ENCODE measurements at places on chromosomes 12 and 14.

DNA sequence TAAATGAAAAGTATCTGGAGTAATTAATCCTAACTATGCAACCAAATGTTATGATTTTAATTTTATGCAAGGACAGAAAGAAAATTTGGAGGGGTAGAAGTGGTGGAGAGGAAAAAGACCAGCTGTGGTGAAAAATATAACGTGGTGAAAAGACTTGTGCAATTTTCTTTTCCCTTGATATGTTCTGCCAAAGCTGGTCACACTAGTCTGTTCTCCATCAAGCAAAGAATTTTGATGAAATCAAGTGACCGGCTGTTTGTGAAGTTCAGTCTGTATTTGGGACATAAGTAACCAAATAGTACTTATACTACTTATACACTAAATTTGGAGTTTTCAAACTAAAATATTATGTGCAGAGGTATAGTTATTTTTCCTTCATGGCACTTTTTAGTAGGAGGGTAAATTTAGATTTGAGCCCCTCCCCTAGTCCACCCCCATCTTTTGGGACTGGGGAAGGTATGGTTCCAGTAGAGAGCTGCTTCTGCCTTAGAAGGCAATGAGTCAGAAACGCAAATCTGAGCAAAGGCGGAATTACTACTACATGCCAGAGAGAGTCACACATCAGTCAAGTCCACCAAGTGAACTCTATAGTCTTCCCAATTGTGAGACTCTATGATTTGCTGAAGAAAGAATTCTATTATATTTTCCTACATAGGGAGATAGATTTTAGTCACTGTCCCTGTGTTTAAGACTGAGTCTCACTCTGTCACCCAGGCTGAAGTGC lies 229.7 kb downstream of the SLC25A21 start:
- no peak for DNase-seq

DNA sequence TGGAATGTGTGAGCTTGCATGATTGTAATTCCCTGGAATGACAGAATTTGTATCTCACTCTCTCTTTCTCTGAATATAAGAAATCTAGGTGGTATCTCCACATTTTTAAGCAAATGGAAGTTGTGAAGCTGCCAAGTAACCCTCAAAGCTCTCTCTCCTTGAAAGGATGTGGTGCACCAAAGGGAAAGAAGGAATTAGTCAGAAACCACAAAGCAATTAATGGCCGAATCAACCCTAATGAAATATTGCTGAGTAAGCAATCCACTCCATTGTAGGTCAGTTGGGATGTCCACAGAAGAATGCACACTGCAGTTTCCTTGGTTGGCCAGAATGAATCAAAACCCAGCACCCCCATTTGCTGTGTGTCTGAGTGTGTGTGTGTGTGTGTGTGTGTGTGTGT lies 153.5 kb downstream of the KCNA5 start:
- DNase-seq: no peak

- no peak for DNase-seq
Observed at GRCh38 chr12:16984484-16984883, 378.5 kb upstream of the LMO3 start.

DNA sequence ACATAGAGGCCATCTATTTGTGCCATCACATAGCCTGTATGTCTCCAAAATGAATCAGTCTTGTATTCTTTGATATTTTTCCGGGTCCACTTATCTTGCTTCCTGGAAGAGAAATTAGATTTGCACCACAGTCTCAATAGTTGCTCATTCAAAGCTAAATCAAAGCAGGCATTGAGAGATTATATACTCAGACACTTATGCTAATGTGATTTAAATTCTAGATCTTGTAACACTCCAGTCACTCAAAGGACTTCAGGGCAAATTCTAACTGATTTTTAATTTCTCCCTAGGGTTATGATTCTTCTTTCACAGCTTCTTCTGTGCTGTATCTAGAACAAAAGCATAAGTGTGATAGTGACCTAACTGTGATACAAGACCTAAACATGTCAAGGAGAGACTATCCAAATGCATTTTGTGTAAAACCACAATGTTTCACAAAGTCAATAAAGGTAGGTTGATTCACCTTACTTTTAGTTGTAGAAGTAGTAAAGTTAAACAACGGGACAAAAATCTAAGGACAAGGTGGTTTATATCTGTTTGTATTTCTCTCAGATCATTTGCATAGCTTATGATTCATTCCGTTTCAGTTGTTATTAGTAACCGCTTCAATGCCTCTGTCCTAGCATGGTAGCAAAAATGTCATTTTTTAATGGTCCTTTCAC lies 26.8 kb downstream of the PLBD1 start:
- no peak for DNase-seq

DNA sequence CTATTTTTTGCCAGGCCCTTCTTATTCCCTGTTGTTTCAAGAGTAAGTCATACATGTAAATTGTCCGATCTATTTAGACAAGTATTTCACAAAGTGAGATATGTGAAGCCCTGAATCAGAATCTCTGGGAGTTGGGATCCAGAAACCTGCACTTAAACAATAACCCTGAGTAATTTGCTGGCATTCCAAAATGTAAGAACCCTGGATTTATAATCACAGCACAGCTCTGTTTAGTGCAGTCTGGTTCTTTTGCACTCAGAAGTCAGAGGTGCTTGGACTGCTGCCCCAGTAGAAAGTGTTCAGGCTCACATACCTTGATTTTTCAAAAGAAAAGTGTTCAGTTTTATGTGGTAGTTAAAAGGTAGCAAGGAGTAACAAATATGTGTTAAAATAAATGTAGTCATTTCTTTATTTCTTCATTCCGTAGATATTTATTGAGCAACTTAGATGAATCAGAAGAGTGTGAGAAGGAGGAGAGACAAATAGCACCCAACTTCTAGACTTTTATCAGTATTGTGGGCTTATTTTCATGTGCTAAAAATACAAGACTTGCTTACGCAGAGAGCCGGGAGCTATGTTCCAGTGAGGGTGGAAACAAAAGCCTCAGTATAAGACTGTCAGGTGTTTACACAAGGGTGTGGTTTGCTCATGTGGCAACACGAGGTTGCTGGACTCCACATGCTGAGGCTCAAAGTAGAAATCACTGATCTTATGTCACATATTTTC lies 70.1 kb downstream of the SYNE2 start:
- no peak for DNase-seq

DNA sequence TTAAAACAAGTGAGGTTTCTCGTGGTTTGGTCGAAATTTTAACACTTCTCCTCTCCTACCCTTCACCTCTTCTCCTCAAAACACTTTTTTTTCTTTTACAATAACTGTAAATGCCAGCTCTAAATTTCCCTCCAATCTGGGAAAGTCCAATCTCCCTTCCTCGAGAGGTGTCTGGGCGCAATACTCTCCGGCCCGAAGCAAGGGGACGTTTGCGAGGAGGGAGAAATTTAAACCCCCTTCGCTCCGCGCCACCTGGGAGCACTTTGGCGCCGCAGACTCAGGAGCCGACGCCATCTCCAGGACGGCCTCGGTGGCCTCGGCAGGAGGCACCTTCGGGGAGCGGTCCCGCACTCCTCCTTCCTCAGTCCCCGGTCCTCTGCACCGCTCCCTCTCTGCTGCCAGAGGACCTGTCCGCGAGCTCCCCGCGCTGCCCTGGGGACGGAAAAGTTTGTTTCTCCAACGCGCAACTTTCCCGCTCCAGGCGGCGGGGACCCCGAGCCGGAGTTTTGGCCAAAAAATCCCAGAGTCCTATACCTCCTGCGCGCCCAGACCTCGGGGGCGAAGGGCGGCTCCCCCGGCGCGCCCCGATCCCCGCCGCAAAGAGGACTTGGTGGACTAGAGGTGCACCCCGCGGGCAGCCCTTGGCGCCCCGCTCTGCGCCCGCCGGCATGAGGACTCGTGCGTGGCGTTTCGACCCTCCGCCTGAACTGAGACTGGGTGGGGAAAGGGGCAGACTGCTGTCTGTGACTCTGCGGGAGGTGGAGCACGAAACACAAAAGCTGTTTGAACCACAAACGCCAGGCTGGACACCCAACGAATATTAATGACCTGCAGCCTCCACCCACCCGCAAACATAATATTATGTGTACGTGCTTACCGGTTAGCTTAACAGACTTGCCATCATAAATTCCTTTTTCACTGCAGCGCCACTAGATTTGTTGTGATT lies 95.2 kb upstream of the HMGA2 start:
- no peak for DNase-seq

DNA sequence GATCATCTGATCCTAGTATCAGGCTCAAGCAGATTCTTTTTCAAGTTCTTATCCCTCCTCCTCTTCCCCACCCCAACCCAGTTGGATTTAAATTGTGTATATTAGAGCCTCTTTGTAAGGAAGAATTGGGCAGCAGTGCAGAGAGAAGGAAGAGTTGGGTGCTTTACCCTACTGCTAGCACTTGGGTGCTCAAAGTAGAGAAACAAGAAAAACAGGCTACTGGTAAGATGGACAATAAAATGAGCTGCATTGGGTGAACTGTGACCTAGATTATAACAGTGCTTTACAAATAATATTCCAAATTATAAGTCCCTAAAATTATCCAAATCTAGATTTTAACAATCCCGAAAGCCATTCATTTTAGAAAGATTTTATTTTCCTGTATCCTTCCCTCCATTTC lies 363.4 kb upstream of the GARIN6 start:
- DNase-seq: no peak

DNA sequence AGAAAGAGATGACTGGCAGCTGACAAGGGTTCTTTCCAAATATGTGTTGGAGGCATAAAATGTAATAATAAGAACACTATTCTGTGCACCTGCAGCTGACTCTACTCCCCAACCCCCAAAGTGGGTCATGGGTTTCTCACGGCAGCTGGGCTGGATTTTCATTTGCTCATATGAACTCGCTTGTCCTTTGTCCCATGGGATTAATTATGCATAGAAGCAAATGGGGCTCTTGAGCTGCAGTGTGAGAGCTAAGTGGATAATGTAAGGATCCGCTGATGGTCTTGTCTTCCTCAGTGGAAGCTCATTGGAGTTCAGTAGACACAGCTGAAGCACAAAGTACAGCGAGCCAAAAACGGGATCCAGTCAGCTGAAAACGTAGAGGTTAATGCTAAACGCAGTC lies 46.3 kb downstream of the TTC8 start:
- DNase-seq: no peak

DNA sequence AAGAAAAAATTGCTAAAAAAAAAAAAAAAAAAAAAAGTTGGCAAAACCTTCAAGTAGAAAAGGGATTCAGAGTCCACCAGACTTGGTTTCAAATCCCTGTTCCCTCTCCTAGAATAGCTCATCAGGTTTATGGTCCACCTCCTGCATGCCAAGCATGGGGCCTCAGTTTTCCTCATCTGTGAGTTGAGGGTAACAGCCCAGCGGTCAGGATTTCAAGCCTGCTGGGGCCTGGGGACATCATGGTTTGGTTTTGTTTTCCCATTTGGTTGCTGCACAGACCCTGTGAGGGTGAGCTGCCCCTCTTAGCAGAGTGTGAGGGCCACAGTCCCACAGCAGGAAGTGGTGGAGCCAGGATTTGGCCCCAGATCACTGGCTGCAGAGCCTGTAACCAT lies 12.5 kb downstream of the FAM222A start:
- DNase-seq: no peak

GRCh38 chr12:94961911-94962310 lies 41.6 kb downstream of the NDUFA12 start:
- no peak for DNase-seq

DNA sequence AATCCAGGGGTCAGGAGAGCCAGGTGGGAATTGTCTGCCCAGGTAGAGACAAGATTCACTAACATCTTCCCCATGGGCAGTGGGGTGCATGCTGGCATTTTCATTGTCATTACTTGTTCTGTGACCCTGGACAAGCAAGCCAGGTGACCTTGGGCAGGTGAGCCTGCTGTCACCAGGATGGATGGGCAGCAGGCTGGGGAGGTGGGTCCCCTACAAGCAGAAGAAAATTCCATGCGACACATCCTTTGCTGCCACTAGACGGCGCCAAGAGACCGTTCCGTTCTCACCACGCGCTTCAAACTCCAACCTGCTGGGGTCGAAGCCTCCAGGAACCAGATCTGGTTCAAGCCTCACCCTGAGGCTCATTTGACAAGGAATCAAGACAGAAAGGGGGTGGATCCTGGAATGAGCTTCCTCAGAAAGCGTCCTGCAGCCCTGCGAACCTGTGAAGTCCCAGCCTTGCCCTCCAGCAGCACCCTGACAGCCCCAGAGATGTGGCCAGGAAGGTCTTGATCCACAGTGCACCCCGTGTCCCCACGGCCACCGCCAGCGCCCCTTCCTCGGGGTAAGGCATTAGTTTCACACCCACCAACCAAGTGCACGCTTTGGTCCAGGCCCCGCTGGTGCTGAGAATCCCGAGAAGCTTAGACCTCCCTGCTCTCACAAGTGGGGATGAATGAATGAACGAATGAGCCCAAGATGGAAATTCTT lies 3.2 kb upstream of the DYNC1H1 start:
- peak; percentile 87 for DNase-seq

GRCh38 chr14:22338917-22339715 lies 249.9 kb downstream of the DAD1 start:
- no peak for DNase-seq

GRCh38 chr12:11663130-11663529 lies 13.7 kb downstream of the ETV6 start:
- DNase-seq: no peak

DNA sequence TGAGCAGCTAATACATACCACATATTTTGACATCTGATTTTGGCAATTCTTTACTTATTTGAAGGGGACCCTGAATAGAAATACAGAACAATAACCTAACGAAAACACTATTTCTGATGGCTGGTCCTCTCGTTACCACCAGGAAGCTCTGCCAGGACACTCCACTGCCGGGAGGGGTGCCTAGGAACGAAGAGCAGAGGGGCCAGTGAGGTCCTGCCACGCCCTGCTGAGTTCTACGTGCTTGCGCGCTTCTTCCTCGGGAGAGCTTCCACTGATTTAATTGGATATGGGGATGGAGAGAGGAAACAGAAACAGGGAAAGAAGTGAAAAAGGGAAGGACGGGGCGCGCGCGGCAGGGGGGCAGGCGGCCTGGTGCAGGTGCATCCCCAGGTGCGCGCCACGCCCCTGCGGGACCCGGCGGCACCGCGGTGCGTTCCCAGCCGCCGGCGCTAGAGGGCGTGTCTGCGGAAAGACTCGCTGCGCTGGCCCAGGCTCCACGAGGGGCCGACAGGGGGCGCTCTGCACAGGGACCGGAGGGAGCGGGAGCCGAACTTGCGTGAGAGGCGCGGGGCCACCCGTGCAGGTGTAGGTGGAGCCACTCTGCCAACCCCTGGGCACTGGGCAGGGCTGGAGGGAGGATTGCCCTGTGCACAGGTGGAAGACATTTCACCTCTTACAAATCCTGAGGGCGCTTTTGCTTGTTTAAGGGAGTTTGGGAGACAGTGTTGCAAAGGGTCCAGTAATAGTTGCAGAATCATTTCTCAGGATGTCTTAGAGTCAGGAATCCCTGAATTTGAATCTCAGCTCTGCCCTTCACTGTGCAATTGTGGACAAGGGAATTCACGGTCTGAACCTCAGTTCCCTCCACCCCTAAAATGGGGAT lies 986.3 kb upstream of the TMEM132C start:
- DNase-seq: peak; percentile 8

GRCh38 chr12:109987615-109988014 lies 8.6 kb downstream of the GIT2 start:
- DNase-seq: no peak

- DNase-seq: no peak
Observed at GRCh38 chr12:65313719-65314317, 35.3 kb downstream of the MSRB3 start.

- no peak for DNase-seq
Observed at GRCh38 chr12:120831648-120832267, 72.4 kb downstream of the SPPL3 start.

All from B cell (primary cell).